ENCODE measurements at places on chromosomes 13 and 19.

- DNase-seq = no peak
These were observed 49.5 kb downstream of the CRYL1 start for GRCh38 chr13:20475927-20476691.

DNA sequence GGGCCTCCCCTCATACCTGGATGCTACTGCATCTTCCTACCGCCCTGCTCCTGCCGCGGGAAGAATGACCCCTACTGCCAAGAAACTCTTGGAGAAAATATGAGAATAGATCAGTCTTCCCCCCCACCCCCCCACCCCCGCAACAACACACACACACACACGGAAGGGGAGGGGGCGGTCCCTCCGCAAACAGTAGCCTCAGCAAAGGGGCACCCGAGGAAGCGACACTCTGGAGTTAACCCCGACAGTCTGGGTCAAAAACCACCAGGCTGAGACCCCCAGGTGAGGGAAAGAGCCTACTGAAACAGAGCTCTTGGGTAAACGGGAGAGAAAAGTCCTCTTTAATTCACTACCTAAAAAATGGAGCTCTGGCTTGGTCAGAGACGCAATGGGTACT, 1.2 kb downstream of the MED26 start:
- no peak for DNase-seq

DNA sequence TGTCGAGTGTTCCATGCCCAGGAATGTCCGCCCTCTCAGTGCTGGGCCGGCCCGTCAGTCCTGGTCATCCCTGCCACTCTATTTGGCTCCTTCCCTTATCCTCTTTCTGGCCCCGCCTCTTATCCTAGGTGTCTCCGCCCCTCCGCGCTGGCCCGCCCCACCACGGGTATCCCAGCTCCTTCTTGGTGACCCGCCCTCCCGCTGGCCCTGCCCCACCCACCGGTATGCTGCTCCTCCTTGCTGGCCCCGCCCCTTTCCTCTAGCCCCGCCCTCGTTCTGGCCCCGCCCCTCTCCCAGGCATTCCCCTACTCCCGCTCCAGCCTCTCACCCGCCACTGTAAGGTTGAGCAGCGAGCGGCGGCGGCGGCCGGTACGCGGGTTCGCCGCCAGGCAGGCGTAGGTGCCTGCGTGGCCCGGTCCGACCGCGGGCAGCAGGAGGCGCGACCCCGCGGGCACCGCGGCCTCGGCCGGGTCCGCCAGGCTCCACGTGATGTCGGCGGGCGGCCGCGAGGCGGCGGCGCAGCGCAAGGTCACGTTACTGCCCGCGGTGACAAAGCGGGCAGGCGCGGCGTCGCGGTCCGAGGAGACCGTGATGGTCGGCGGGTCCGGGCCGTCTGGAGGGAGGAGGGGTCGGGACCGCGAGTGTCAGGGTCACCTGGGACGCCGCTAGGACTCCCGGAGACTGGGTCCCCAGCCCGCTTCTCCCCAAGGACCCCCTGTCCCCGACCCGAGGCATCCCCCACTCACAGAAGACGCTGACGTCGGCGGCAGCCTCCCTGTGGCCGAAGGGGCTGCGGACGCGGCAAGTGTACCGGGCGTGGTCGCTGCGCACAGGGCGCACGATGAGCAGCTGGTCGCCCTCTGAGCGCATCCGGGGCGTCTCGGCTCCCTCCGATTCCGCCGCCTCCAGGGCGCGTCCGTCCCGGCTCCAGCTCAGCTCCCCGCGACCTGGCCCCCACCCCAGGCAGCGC, 2.0 kb downstream of the VSIG10L start:
- DNase-seq = peak; percentile 96

DNA sequence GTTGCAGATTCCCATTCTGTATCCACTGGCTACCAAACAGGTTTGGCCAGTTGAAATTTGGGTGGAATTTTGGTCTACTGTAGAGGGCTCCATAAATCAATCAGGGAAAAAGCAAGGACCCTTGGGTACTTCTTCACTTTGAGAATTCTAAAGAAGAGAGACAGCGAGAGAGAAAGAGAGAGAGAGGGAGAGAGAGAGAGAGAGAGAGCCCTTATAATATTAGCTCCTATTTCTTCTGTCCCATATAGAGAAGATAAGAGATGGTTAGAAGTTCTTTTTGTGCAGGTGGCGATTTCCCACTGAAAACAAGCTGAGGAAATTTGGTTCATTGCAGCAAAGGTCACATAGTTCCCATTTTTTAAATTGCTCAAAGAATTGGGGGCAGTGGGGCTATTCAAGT, 88.6 kb upstream of the ZNF536 start:
- DNase-seq = no peak

DNA sequence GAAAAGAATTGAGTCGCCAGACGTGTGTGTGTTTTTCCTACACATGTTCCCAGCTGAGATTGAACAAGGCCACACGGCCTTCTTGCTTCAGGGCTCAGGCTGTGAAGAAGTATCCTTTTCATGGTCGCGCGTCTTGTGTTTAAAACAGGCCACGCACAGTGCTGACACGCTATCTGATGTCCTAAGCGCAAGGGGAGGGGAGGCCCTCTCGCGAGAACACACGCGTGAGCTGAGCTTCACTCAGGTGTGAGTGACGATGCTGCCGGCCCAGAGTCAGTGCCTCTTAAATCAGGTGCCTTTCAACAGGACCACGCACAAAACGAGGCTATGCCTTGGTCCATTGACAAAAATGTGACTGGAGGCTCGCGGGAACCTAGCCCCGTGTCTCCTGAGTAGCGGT, 103.7 kb downstream of the TEX29 start:
- DNase-seq = no peak

GRCh38 chr19:10872546-10873107, 1.3 kb downstream of the CARM1 start:
- no peak for DNase-seq

GRCh38 chr13:24202215-24202614, 41.7 kb downstream of the SPATA13 start:
- DNase-seq = no peak

GRCh38 chr13:55230570-55230908, 1910.2 kb upstream of the PRR20A start:
- DNase-seq = no peak

GRCh38 chr19:805600-806550, 8.6 kb downstream of the PTBP1 start:
- DNase-seq = no peak

GRCh38 chr13:21318891-21319532, 140.1 kb downstream of the ZDHHC20 start:
- DNase-seq = no peak

GRCh38 chr13:51231456-51231855, 9.3 kb downstream of the FAM124A start:
- no peak for DNase-seq

DNA sequence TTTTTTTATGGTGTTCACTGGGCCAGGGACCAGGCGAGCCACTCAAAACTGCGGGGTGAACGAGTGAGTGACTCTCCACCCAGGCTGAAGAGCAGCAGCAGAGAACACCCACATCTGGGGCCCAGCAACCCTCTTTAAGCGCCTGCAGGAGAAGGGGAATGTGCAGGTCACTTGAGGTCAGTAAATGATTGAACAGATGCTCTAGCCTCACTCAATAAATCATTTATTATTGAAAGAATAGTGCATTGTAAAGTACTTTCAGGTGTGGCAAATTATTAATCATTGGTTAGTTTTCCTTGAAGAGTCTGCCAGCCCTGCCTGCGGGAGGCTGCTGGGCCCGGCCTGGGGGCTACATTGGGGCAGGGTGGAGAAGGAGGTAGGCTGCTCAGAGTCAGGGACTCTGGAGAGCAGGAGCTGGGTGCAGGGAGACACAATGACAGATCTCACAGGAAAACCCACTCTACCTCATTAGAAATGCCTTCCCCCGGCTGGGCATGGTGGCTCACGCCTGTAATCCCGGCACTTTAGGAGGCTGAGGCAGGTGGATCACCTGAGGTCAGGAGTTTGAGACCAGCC, 42.5 kb downstream of the ABCC4 start:
- DNase-seq = no peak

GRCh38 chr13:52128714-52129700, at the start of gene NEK5:
Gene NEK5, minus strand, starts transcription at chr13:52129073. Its CDS starts 1,591 bp downstream, at chr13:52127482.
- DNase-seq = peak; percentile 61

DNA sequence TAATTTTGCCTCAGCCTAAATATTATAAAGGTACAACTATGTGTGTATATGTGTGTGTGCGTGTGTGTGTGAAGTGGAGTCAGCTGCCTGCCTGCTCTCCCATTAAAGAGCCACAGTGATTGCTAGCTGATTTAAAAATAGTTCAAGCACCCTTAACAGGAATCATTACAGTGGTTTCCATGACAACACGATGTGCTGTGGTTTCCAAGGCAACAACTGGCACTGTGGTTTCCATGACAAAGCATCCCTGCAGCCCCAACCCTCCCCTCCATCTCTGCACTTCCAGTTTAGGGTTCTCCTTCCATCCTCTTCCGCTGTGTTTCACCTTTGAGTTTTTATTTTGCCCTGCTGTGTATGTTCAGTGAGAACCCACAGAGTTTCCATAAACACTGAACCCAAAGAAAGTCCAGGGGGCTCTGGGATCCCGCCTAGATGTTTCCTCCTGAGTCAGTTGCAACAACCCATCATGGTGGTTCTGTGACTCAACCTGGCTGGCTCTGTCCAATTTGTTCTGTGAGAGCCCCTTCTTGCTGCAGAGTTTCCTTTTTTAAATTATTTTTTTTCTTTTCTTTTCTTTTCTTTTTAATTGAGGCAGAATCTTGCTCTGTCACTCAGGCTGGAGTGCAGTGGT, 7.1 kb upstream of the PNMA8A start:
- DNase-seq = no peak

- DNase-seq = no peak
These were observed 283.1 kb downstream of the COG6 start for GRCh38 chr13:39938596-39938995.

GRCh38 chr13:110108348-110109139, 198.4 kb downstream of the COL4A1 start:
- DNase-seq = peak; percentile 4

GRCh38 chr19:49528211-49528771, 488 bp downstream of the RCN3 start:
- DNase-seq = no peak

- DNase-seq = no peak
These were observed 64.8 kb downstream of the UNC13A start for GRCh38 chr19:17623224-17623935.

DNA sequence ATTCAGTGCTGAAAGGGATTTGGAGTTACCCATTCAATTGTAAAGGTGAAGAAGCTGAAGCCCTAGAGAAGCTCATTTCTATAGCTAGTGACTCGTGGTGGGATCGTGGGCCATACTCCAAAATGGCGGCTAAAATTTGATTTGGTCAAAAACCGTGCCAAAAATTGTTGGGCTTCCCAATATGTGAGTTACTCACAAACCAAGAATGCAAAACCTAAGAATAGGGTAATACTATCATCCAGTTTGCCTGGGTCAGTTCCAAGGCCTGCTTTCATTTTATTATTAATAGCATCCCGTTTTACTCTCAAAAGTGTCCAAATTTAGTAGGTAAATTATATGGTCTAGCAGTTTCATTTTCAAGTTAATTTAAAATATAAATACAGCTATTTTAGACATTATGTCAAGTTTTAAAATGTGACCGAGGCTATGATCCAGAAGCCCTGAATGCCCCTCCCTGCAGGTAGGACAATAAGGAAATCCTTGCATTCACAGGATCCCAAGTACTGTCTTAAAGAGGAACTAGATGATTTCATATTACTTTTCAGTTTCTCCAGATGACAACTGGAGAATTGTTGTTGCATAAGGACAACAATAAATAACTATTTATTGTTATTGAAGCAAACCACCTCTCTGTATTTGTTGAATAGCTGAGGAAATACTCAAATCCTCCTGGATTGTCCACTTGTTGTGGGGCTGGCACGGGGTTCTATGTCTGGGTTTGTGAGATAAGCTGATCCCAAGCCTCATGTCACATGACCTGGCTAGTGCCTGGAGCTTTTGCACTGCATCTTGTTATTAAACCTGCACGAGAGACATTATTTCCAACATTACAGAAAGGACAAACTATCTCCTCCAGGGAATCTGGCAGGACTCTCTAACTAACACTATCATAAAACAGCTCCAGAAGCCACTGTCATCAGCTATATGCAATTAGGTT, 11.6 kb upstream of the RAP2A start:
- DNase-seq = peak; percentile 32

GRCh38 chr19:33622809-33623511, 1.2 kb downstream of the CHST8 start:
- no peak for DNase-seq

DNA sequence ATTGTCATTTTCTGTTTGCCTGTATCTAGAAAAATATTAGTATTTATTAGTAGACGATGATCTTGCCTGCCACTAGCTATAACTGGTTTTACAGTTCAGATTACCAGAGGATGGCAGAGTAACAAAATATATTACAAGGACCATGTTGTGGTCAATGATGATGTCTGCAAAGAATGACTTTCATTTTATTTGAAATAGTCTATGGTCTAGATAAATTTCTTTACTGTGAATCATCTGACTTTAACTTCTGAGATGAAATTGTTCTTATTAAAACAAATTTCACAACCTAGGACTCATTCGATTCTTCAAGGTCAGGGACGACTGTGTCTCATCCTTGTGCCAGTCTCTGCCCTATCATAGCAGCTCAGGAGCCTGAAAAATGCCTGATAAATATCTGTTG, 637.8 kb upstream of the KLF12 start:
- no peak for DNase-seq

GRCh38 chr13:113547238-113547971, 37.1 kb upstream of the TFDP1 start:
- DNase-seq = no peak

GRCh38 chr13:113106711-113107351, 1.2 kb downstream of the F7 start:
- DNase-seq = no peak

DNA sequence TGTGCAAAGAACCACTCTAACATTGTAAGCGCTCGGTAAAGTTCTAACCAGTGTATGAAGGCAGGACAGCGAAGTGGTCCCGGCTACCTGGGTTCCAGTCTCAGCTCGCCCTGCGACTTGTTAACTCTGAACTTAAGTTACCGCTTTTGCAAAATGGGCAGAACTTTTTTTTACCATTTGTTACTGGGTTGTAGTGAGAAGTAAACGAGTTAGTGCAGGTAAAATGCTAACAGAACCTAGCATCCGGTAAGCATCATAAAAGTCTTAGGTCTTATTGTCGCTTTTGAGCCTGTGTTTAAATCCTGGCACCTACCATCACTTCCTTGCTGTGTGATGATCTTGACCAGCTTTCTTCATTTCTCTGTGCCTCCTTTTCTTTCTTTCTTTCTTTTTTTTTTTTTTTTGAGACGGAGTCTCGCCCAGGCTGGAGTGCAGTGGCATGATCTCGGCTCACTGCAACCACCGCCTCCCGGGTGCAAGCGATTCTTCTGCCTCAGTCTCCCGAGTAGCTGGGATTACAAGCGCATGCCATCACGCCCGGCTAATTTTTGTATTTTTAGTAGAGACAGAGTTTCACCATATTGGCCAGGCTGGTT, 734 bp upstream of the TRMT1 start:
- DNase-seq = no peak
